Activated CD4-positive, alpha-beta T cell treated with anti-CD3 and anti-CD28 coated beads, Interleukin-2, amount 10 ng/mL, durations not matched to agents 24 days and 14 days (primary cell): ENCODE measurements at places on chromosomes 11 and 22. TPM values are rescaled to one million over a fixed set of nuclear protein-coding genes. Genes with fewer than 3 reads are reported as not detected.

B4GALNT4 gene
- 3.9 and 4.1 TPM in 2 replicates for total RNA-seq

KRTAP5-8 gene
- not detected in 2 replicates for total RNA-seq

TRPC6 gene
- not detected in 2 replicates for total RNA-seq

PIWIL4 gene
- total RNA-seq, result 0.65 and 0.73 TPM in 2 replicates

DEUP1 gene
- not detected in 2 replicates for total RNA-seq

TMEM121B gene
- 0.16 and 0.17 TPM in 2 replicates for total RNA-seq

SPDYC gene
- not detected in 2 replicates for total RNA-seq

PLEKHA7 gene
- 16.7 and 20.7 TPM in 2 replicates for total RNA-seq

PAK1 gene
- 32.1 and 33.1 TPM in 2 replicates for total RNA-seq

EFEMP2 gene
- total RNA-seq, result 8.4 and 9.1 TPM in 2 replicates

KRTAP5-11 gene
- not detected in 2 replicates for total RNA-seq

RASL10A gene
- total RNA-seq, result 0.30 and 0.64 TPM in 2 replicates

MS4A4A gene
- not detected in 2 replicates for total RNA-seq

PKDREJ gene
- not detected in 2 replicates for total RNA-seq

VWCE gene
- total RNA-seq, result 10.6 and 12.4 TPM in 2 replicates

VSIG10L2 gene
- not detected in 2 replicates for total RNA-seq

CCDC90B gene
- 24.1 and 24.7 TPM in 2 replicates for total RNA-seq

FGF19 gene
- total RNA-seq, result not detected in 2 replicates

TXN2 gene
- 96.5 and 98.7 TPM in 2 replicates for total RNA-seq

MS4A15 gene
- total RNA-seq, result not detected in 2 replicates

CRACR2B gene
- total RNA-seq, result 1.5 and 3.0 TPM in 2 replicates

CCDC34 gene
- total RNA-seq, result 10.1 and 12.7 TPM in 2 replicates

ART1 gene
- total RNA-seq, result not detected in 2 replicates

ZDHHC5 gene
- total RNA-seq, result 78.4 and 80.9 TPM in 2 replicates

SYT7 gene
- 0.23 and 0.43 TPM in 2 replicates for total RNA-seq

GLB1L3 gene
- 16.5 and 17.0 TPM in 2 replicates for total RNA-seq

NECTIN1 gene
- total RNA-seq, result 3.1 and 5.7 TPM in 2 replicates

DTX4 gene
- total RNA-seq, result 0.17 and 0.47 TPM in 2 replicates

MISFA gene
- total RNA-seq, result 3.4 and 3.5 TPM in 2 replicates

MOB2 gene
- total RNA-seq, result 22.4 and 23.5 TPM in 2 replicates

NAV2 gene
- total RNA-seq, result 0.28 TPM in 1 of 2 replicates, not detected in the other

A4GALT gene
- total RNA-seq, result not detected in 2 replicates

RAB3IL1 gene
- total RNA-seq, result 0.12 and 0.26 TPM in 2 replicates

CD3E gene
- 571 TPM in 2 replicates for total RNA-seq

SPON1 gene
- 0.14 and 0.42 TPM in 2 replicates for total RNA-seq

PPFIBP2 gene
- 1.2 and 1.6 TPM in 2 replicates for total RNA-seq

CELSR1 gene
- total RNA-seq, result 0.36 and 0.37 TPM in 2 replicates

MYOD1 gene
- total RNA-seq, result not detected in 2 replicates

UBQLN3 gene
- total RNA-seq, result not detected in 2 replicates

PRR33 gene
- not detected in 2 replicates for total RNA-seq

TMEM135 gene
- 26.2 and 28.6 TPM in 2 replicates for total RNA-seq

TMEM223 gene
- 15.0 and 16.5 TPM in 2 replicates for total RNA-seq

XNDC1N gene
- total RNA-seq, result 20.7 and 20.9 TPM in 2 replicates

SLC36A4 gene
- total RNA-seq, result 14.7 and 16.1 TPM in 2 replicates

MS4A8 gene
- total RNA-seq, result not detected in 2 replicates

OR8G1 gene
- not detected in 2 replicates for total RNA-seq

P2RX3 gene
- total RNA-seq, result not detected in 2 replicates

CARNS1 gene
- total RNA-seq, result 0.77 and 0.83 TPM in 2 replicates

KCNJ1 gene
- total RNA-seq, result not detected in 2 replicates
